Hypothalamus (tissue), 51 donors: ENCODE measurements at places on chromosomes 1 and 21.
A peak's percentile ranks its signal among the peaks of the same experiment; 100 is the strongest.

DNA sequence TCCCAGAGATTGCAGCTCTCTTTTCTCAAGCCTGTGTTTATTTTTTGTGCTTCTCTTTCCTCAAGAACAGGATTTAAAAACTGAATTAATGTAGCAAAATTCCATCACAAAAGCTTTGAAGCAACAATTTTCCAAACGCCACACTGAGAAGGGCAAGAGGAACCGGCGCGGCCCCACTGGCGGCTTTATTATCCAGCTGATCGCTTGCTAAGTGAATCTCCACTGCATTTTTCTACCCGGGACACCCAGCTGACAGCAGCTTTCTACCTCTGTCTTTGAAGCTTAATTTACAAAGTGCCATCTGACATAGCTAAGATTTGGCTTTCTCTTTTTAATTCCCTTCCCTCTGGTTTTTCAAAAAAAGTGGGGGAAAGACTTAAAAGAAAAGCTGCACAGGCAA lies 369.3 kb upstream of the C1orf174 start:
- DNase-seq, result no peak

DNA sequence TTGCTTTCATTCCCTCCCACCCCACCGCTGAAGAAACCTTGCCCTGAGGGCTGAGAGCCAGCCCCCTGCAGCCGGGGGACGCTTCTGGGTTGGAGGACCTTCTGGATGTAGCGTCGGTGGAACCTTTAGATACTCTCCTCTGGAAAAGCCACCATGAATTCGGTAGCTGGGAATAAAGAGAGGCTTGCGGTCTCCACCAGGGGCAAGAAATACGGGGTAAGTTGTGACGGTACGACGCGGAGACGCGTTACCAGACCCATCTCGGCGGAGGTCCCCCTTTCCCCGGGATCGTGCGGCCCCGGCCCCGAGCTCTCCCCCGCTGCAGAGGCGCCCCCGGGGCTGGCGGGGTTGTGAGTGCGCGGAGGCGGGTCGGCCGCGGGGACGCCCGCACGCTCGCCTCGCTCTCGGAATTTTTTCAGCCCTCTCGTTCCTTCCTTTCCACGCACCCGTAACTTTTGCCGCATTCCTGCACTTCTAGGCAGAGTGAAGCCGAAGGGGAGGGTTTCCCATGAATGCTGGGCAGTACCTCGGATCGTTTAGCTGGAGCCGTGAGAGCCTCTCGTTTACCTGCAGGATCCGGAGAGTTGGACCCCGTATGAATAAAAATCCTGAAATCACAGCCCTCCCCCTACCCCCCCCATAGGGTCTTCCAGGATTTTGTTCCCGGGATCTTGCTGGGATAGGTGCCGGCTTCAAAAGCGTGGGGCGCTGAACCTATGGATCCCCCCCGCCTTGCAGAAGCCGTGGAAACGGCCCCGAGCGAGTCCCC lies 671 bp downstream of the KIF26B start:
- DNase-seq, result no peak

DNA sequence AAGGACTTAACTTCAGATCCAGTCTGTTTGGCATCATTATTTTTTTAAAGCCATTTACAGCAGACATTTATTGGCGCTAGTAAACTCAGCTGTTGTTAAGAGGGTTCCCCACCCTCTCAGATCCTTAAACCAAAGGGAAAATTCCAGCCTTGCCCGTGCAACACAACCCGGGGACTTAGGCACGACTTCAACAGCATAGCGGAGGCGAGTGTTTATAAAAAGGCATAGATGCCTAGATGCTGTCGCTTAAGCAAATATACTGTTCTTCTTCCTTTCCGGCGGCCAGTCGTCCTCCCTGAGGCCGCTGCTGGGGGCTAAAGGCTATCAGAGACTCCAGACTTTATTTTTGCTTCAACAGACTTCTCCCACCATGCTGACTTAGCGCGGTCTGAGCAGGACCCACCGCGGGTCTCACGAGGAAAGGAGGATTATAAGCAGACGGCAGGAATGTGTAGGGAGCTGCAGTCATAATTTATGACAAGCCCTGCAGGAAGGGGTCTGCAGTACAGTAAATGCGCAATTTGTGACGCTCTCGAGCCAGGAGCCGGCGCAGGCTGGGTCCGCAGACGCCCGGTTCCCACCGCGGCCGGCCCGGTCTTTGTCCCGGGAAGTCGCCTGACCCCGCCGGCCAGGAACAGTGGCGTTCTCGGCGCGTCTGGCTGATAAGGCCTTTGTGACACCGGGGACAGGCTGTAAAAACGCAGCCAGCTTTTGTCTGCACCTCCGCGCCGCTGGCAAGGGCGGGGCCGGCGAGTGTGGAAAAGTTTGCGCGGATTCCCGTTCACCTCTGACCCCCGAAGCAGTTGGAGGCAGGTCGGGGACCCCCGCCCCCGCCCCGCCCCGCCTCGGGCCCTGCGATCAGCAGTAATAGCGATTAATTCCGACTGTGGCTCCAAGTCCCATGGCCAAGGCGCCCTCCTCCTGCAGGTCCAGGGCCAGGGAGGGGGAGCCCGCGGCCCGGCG lies 61.2 kb upstream of the ARHGEF16 start:
- DNase-seq, result no peak

DNA sequence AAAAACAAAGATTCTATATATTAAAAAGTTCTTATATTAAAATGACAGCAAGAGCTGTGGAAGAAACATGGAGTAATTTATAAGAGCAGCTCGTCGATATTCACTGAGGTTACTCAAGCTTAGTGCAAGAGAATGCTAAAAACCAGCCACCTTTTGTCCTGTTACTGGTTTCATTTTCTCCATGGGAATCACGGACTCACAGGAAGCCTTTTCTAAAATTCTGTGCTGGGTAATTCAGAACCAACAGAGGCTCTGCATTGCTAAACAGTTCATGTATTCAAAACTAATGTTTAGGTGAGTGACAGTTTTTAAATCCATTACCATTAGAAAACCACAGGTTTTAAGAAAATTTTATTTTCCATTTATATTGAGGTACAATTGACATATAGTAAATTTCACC lies 147.8 kb upstream of the MAP1LC3C start:
- no peak for DNase-seq

DNA sequence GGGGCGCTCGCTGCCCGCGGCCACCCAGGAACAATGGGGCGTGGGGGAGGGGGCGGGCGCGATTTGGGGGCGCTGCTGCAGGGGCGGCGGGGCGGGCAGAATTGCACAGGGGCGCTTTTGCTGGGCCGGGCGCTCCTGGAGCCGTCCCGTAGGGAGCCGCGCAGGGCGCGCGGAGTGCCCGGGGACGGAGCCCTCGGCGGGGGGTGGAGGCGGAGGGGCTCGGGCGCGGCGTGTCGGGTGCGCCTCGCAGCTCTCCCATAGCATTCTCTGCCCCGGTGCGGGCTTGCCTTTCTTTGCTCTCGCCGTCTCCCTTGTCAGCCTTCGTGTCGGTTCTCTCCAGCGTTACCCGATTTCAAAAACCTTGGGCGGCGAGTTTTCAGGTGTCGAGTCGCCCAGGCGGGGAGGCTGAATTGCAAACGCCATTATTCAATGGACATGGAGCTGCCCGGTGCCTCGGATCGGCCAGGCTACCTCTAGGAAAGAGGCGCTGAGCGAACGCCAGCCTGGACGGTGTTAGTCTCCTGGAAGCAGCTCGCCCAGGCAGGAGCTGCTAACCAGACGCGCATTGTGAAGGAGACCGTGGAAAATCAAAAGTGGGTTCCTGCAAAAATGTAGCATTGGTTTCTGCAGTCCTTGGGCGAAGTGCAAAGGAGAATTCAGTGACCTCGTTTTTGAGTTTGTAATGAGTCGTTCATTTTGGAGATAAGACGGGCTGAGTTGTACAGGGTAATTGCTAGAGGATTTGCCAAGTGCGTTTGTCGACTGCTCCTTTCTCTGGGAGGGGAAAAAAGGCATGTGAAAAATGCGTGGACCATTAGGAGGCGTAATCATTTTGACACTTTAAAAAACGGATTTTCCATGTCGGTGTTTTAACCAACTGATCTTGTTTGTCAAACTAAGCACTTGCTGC lies 626 bp downstream of the CXADR start:
- DNase-seq, result peak; percentile 13

- DNase-seq, result no peak
Measured at GRCh38 chr1:163914785-163915413, 593.1 kb downstream of the NUF2 start.

- DNase-seq, result no peak
Measured at GRCh38 chr1:103516693-103517092, 8.8 kb upstream of the RNPC3 start.

DNA sequence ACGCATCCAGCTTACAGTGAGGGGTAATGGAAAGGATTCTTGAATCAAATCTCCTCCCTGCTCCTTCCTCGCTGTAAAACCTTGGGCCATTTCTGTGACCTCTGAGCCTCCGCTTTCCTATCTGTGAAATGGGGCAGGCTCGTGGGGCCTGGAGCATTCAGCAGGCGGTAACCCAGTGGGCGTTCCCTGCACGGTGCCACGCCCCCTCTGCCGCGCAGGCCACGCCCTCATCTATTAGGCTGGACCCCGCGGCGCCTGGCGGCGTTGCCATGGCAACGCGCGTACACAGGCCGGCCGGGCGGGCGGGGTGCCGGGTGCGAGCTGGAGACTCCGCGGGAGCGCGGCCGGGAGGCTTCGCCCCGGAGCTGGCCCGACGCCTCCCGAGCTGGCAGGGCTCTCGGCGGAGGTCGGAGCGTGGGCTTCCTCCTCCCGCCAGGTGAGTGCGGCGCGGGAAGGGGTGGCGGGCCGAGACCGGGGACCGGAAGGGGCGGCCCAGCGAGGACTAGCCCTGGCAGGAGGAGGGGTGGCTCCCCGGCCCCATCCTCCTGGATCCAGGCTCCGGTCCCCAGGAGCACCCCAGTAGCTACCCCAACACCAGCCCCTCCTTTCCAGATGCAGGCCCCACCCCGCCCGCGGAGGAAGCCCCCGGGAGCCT lies at the start of gene FHAD1:
Gene FHAD1 (plus strand): TSS at position 264 of the 655 bp plus-strand sequence. CDS start 4,562 bp downstream, outside the sequence.
- DNase-seq, result peak; percentile 49

DNA sequence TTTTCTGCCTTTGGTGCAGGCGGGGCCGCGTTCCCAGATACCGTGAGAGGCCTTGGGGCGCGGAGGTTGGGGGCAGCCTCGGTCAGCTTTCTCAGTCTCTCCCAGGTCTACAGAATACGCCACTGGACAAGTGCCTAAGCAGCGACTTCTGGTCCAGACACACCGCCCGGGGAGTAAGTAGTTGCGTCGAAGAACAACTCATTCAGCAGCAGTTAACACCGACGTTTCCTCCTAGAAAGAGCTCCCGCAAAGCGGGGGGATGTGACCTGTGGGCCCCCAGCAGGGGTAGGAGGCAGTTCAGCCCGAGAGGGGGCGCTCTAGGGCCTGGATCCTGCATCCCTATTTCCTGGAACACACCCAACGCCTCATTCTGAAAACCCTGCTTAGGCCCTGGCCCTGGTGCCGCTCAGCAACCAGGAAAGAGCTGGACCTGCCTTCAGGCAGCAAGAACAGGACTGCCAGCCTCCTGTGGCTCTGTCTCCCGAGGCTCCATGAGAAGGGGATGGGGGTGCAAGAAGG lies 6.5 kb upstream of the BARHL2 start:
- no peak for DNase-seq

- no peak for DNase-seq
Measured at GRCh38 chr21:45809421-45809820, 165.9 kb downstream of the PCBP3 start.

DNA sequence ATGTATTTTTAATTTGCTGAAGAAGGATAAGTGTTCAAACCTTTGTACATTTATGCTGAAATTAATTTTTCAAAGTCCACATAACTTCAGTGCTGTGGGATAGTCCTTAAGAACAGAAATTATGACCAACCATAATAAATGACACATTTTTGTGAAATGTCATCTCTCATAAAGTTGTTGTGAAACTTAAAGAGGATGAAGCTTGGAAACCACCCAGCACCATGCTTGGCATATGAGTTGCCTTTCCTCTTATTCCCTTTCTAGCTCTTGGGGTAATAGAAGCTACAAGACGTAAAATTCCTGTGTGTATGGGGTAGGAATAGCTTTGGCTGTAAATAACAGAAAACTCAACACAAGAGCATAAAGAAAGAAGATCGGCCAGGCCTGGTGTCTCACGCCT lies 18.9 kb upstream of the USP24 start:
- no peak for DNase-seq

DNA sequence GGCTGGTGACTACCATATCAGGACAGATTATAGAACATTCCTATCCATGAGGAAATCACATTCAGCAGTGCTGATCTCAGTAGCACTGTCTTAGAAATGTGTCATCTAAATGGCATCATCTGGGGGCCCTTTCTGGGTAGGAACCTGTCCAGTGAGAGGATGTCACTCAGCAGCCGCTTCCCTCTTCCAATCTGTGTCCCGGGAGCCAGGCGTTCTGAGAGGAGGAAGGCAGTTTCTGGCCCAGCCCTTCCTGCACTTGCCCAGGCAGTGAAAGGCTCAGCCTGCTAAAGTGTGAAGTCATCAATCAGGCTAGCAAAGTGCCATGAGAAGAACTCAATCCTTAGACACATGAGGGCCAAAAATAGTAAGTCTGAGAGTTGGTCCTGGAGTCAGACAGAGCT lies 25.6 kb downstream of the RAB4A start:
- no peak for DNase-seq

DNA sequence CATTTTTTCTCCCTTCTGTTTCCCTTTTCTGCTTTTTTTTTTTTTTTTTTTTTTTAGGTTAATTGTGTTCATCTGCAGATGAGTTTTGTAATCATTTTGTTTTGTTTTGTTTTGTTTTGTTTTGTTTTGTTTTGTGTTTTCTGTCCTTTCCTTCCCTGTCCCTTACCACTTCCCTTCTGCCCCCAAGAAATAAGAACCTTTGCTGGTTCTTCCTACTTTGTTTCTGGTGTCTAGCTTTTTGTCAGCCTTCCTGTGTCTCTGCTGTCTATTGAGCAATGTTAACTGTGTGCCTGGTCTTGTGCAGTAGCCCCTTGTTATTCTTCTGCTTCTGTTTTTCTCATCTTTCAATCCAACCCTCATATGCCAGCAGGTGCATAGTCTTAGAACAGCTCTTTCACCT lies 46.0 kb downstream of the MPZL1 start:
- no peak for DNase-seq

GRCh38 chr1:107145637-107146036 lies 4.8 kb downstream of the NTNG1 start:
- DNase-seq, result no peak

DNA sequence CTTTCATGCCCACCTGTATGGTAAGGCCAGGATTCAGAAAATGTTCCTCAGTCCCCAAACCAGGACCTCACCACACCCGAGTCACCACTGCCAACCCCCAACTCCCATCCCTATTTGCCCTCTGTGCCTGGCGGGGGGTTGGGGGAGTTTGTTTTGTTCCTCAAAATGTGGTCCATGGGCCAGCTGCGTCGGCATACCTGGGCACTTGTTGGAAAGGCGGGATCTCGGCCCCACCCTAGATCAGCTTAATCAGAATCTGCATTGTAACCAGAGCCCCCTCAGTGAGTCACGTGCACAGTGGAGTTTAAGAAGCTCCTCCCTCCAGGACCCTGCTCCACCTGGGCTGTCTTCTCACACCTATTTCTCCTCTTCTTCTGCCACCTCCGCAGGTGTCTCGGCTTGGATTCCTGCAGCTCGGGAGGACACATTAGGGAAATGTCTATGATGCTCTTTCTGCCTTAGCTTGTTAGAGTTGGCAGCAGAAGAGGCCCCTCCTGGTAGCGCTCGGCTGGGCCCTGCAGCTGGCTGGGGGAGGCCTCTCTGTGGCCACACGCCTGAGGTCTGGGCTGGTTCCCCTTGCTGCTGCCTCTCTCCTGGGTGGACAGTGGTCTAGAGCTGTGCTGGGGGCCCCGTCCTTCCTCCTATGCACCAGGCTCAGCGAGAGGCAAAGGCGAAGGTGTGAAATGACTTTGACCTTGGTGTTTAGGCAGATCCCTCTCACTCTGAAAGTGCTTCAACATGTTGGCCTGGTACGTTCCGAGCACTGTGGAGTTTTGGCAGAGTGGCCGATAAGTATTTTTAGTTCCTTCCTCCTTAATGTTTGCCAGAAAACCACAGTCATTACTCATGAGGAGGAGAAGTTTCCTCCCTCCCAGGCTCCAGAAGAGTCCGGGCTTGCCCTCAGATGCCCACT lies 41.8 kb upstream of the CAMTA1 start:
- no peak for DNase-seq
